ENCODE measurements at places on chromosomes 5 and 9.
A peak's percentile ranks its signal among the peaks of the same experiment; 100 is the strongest.

- DNase-seq, result no peak
Measured at GRCh38 chr9:79583952-79584654, 12.3 kb downstream of the TLE4 start.

- no peak for DNase-seq
Measured at GRCh38 chr9:93057703-93058354, 672 bp upstream of the SUSD3 start.

DNA sequence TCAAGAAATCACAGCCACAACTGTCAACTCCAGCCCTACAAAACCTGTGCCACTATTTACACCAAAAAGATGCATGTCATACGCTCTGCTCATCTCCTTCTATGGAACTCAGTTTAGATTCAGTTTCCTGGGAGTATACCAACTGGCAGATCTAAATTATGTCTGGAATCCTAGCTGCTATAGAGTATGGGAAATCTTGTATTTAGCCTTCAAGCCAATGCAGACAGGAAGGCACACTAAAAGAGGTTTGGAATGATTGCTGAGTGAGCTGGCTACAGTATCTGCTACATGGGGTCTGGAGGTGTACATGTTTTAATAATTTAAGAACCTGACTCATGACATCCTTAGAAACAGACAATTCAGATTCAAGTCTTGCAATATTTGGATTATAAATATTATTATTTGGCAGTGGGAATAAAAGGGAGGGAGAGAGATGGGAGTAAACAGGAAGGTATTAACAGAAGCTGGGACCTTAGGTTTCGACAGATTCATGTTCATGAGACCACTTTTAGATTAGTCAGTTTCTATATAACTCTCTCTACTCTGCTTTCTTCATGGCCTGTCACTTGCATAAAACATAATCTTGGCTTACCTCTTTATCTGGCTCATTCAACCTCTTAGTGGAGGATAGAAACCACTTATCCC lies 178.8 kb upstream of the HAPLN1 start:
- DNase-seq, result no peak

DNA sequence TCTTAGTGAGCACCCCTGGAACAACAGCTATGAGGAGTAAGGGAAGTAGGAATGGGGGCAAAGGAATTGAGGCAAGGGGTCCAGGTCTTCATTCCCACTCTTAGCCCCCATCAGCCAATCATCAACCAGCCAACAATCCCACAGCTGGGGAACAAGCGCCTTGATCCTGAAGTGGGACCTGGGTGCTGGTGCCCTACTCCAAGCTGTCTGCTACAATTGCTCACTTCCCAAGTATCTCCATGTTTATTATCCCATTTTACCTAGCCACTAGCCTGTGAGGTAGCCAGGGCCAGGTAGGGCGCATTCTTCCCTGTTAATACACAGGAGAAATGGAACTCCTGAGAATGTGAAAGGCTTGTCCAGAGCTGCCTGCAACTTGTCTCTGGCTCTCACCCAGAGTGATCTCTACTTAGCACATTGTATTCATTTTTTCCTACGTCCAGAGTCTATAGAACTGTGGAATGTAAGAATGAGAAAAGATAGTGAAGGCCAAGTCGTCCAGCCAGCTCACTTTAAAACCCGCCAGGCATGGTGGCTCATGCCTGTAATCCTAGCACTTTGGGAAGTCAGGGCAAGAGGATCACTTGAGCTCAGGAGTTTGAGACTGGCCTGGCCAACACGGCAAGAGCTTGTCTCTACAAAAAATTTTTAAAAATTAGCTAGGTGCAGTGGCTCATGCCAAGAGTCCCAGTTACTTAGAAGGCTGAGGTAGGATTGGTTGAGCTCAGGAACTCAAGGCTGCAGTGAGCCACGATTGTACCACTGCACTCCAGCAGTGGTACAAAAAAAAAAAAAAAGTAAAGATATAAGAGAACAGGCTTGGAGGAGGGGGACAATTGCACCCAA lies 6.2 kb upstream of the DNAJC18 start:
- peak; percentile 53 for DNase-seq

- DNase-seq, result no peak
Measured at GRCh38 chr5:57539281-57539701, 56.7 kb upstream of the ACTBL2 start.

- no peak for DNase-seq
Measured at GRCh38 chr5:171749365-171749764, 36.3 kb upstream of the SMIM23 start.

GRCh38 chr5:159094745-159095144 lies 5.0 kb downstream of the EBF1 start:
- no peak for DNase-seq

DNA sequence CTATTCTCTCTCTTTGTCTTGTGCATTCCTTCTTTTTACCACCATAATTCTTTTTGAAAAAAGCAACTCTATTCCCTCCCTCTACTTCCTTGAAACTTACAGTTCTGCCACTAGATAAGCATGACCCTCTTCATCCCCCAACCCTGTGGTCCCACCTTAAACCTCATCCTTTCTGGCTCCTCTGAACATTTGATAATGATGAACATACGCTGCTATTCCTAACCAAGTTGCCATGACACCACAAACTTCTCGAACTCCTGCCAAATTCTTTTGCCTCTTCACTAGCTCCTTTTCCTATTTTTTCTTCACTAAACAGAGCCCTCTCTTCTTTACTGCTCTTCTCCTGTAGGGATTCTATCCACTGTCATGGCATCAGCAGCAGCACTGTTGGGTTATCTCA lies 57.1 kb downstream of the MOCS2 start:
- no peak for DNase-seq

DNA sequence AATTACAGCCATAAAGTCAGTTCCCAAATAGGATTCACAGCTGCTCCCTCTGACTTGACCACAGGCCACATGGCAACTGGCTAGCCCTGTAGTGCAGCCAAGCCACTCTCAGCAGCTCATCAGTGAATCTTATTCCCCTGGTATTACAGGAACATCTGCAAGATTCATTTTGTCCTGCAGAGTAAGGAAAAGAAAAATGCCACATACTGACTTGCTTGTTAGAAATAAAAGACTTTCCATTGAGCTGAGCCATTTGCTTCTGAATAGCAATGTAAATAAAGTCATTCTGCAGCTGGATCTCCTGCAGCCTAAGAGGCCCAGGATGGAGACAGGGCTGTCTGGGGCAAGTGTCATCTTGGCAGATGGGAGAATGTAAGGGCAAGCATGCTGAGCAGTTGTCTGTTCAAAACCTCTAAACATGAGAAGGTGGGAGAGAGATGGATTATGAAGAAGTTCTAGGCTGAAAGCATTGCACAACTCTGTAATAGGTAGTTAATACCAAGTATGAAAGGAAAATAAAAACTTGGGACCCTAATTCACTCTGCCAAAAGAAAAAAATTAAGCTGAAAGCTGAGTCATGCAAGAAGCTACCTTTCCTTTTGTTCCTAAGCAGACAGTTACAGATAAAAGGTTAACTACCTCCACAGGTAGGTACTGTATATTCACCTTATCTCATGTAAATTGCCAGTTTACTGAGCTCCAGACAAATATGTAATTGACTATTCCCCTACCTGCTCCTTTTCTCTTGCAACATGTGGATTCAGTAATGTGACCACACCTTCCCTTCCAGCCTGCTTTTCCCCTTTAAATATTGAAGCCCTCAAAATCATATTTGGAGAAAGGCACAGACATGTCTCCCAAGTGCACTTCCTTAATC lies 244.4 kb upstream of the RAI14 start:
- no peak for DNase-seq

DNA sequence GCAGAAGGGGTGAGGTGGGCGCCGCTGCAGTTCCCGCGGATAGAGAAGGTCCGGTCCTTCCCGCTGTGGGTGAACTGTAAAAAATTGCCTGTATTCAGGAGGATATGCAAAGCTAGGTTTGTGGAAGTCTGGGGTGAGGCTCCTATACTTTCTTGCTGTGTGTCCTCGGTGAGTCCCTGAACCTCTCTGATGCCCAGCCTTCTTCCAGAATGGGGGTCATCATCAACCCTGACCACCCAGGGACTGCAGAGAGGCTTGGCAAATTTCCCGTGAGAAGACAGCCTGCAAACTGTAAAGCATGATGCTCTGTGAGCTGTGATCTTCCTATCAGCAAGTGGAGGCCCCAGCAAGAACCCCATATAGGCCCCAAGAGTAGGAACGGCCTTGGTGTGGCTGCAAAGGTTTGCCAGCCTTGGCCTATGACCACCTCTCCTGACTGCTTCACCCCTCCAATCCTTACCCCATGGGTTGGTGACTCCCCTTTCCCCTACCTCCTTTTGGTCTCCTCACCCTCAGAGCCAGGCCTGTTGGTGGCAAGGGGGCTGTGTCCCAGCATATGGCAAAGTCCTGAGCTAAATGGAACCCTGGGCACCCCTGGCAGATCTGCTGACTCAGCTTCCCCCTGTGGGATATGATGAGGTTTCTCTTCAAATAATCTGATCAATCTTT lies 760 bp downstream of the ALDH1B1 start:
- DNase-seq, result no peak

GRCh38 chr9:98311541-98311940 lies 56.1 kb upstream of the TBC1D2 start:
- DNase-seq, result no peak

- DNase-seq, result no peak
Measured at GRCh38 chr9:137403269-137403668, 19.7 kb downstream of the EXD3 start.

DNA sequence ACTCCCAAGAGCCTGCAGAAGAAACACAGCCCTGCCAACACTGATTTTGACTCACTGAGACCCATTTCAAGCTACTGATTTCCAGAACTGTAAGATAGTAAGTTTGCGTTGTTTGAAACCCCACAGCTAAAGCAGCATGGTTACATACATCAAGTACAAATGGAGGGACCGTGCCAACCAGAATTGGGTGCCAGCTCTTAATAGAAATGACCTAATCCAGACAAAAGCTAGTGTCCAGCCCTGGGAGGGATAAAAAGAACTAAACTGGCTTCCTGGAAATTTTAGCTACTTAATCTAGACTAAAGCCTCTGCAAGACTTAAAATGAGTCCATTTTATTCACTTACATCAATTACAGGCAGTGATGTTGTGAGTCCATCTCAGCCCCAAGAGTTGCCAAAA lies 122.6 kb downstream of the ADAMTS12 start:
- DNase-seq, result no peak

- DNase-seq, result no peak
Measured at GRCh38 chr9:85377731-85378289, 363.9 kb downstream of the AGTPBP1 start.

- DNase-seq, result no peak
Measured at GRCh38 chr5:174505621-174506020, 218.8 kb upstream of the MSX2 start.

- DNase-seq, result no peak
Measured at GRCh38 chr9:105121861-105122430, 122.5 kb upstream of the SLC44A1 start.

- DNase-seq, result no peak
Measured at GRCh38 chr9:16664211-16664610, 206.3 kb downstream of the BNC2 start.

DNA sequence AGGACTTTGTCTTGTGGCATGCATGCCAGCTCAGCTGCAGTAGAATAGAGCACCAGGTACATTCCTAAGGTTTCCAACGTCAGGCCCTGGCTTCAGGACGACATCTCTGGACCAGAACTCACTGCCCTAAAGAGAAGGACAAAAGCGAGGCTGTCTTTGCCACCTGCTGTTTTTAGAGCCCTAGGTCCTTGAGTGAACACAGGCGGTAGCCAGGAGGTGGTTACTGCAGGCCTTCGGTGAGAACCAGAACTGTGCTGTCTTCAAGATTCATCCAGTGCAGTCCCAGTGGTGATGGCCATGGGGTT lies 288.9 kb upstream of the CDH18 start:
- DNase-seq, result no peak

DNA sequence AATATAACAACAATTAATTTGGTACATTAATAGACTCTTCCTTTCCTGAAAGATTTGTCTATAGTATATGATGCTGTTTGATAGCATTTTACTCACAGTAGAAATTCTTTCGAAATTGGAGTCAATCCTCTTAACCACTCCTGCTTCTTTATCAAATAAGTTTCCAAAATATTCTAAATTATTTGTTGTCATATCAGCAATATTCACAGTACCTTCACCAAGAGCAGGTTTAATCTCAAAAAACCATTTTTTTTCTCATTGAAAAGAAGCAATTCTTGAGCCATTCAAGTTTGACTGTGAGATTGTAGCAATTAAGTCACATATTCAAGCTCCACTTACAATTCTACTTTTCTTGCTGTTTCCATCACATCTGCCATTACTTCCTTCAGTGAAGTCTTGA lies 83.5 kb upstream of the PRR16 start:
- DNase-seq, result no peak

GRCh38 chr5:10734832-10735523 lies 26.1 kb downstream of the DAP start:
- DNase-seq, result no peak

DNA sequence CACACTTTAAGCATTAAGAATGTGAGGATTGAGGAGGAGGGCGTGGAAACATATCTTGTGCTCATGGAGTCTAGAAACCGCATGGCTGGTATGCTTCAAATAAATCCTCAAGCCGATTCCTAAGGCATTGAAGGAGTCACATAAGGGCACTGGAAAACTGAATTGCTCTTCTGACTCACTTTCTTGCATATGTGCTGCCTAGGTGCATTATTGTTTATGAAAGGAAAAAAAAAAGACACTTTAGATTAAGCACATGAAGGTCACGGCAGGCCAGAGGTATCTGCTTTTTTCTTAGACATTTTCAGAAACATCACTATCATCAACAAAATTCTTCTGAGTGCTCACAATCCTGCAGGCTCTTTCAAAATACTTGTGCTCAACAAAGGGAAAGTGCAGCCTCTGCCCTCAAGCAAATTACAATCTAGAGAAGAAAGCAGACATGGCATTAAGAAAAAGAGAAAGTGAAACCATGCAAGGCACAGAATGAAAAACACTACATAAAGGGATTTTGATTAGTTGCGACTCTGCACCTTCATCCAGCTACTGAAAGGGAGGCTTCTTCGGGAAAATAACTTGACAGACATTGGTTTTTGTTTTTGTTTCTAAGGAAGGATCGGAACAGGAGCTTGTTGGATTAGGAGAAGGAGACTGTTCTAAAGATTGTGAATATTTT lies 2117.6 kb downstream of the MAT2B start:
- DNase-seq, result no peak

GRCh38 chr5:139725073-139725830 lies 70.4 kb upstream of the PSD2 start:
- no peak for DNase-seq

GRCh38 chr5:54646356-54647101 lies 129.0 kb downstream of the SNX18 start:
- no peak for DNase-seq

DNA sequence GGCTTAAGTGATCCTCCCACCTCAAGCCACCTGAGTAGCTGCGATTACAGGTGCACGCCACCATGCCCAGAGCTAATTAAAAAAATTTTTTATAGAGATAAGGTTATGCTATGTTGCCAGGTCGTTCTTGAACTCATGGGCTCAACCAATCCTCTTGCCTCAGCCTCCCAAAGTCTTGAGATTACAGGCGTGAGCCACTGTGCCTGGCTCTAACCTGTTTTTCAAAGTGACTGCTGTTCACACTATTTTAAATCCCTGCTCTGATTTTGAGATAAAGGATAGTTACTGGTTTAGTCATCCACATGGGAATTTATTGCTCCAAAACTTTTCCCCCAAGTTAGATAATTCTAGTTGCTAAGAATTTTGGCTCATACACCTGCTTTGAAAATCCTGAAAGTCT lies 48.2 kb upstream of the MTMR12 start:
- no peak for DNase-seq

All from breast epithelium (tissue), 4 donors.